ENCODE measurements at places on chromosomes 7 and 10.

DNA sequence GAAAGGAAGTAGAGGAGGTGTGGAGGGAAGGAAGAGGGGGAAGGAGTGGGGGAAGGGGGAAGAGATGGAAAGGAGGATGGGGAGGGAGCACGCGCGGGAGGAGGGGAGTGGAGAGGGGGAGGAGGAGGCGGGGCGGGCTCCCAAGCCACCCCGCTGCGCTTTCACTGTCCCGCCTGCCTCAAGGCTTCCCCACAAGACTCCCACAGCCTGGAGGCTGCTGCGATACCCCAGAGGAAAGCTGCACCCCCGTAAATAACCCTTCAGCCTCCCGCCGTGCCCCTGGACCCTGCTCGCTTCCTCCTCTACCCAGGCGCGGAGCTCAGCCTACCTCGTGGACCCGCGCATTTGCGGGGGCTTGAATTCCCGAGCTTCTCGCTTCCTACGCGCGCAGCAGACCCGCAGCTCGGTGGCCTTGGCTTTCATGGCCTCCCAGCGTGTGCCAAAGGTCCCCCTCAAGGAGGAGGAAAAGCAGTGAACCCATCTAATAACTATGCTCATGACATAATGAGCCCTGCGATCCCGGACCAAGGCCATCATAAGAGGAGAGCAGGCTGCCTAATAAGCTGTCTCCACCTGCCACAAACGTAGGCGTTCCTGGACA lies at the start of gene C10orf67:
Gene C10orf67, minus strand, starts transcription at position 557 of the 601 bp plus-strand sequence. Its CDS starts 23 bp downstream, at position 534.
- peak; percentile 79 for DNase-seq

- DNase-seq, result no peak
Observed at GRCh38 chr7:1463676-1464223, 4.5 kb upstream of the MICALL2 start.

GRCh38 chr7:55546814-55547213 lies 25.5 kb downstream of the VOPP1 start:
- DNase-seq, result peak; percentile 95

DNA sequence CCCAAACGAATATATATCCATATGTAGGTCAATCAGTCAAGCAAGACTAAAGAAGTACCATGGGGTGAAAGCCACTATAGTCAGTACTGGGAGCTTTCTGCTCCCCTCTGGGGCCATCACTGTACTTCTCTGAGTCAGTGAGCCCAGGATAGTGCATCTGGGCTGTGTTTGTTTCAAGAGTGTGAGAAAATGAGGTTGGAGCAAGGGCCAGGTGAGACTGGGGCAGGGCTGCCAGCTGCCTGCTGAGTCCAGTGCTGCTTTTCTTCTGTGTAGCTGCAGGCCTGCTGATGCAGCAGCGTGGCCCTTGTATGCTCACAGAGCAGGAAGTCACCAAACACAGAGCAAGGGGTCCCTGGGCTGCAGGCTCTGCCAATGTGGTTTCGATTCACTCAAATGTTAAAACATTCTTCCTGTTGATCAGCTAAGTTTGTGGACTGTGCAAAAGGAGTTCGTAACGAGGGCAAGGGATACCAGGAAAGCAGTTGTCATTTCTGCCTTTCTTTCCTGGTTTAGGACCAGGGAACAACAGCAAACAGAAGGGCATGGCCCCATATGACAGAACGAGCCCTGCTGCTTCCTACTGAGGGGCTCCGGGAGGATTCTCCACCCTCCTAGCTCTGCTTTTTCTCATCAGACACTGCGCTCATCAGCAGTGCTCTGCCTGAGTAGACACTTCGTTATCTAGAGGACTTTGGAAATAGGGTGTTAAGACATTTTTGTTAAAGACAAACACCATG lies 65.4 kb upstream of the TNS3 start:
- DNase-seq, result no peak

DNA sequence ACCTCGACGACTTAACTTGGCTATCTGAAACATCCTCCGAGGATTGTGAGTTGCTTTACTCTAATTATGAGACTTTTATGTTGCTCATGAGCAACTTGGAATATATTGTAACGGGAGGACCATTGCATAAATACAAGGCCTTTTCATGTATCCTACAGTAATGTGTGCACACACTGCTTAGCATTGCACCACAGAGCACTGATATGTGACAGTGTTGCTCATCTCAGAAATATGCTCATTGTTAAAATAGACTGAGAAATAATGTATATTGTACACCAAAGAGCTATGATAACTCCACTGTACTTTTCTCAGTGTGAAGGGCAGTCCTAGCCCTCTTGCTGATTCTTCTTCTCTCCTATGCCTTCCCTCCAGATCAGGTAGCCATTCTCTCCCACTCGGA lies 102.8 kb upstream of the CDK13 start:
- no peak for DNase-seq

DNA sequence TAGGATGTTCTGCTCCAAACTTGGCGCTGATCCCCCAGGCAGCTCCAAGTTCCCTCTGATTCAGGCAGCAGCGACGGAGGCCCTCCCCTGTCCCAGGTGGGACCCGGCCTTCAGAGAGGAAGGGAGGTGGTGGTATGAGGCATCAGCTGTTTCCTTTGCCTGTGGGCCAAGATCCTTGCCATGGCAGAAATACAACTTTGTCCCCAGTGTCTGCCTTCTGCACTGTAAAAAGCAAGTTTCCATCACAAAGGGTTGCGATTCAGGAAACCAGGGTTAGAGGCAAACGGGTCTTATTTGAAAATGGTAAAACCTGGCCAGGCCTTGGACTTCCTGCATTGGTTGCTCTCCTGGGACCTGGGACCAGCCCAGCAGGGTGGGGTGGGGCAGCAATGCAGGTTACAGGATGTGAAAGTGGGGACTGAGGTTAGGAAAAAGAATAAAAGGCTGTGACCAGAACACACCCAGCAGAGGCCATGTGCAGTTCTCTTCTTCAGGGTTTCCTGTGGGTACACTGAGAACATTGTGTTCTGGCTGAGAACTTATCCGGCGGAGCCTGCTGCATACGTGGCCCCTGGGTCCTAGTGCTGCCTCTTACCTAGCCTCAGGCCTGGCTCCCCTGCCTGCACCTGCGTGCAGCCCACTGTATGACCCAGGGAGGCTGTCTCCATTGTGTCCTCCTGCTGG lies 25.1 kb upstream of the DDIT4 start:
- no peak for DNase-seq

DNA sequence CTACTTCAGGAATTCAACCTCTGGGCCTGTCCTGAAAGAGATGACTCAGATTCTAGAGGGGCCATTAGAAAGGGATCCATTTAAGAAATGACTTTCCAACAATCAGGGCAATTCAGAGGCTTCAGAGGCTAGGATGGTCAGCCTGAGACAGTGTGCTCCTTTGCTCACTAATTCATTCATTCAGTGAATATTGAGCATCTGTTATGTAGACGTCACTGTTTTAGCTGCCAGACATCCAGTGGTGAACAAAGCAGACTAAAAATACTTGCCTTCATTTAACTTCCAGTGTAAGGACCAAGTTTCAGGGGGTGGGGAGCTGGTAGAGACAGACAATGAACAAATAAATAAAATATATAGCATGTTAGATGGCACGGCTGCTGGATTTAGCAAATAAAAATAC lies 1.6 kb downstream of the KIAA1217 start:
- no peak for DNase-seq

GRCh38 chr10:87685832-87686574 lies 26.3 kb downstream of the PAPSS2 start:
- DNase-seq, result no peak

DNA sequence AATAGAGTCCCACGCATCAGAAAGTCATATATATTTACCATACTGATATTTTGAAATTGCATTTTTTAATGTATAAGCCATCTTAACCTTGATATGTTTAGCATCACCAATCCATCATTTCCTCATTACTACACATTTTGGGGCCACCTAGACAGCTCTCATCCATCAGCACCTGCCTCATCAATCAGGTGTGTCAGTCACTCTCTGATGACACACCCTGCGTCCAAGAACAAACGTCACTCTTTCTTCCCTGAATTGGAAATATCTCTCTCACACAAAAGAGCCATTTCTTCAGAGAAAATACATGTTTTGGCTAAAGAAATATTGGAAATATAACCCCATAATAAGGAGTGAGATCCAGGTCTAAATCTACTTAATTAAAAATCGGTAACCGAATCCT lies 38.9 kb upstream of the RSU1 start:
- no peak for DNase-seq

DNA sequence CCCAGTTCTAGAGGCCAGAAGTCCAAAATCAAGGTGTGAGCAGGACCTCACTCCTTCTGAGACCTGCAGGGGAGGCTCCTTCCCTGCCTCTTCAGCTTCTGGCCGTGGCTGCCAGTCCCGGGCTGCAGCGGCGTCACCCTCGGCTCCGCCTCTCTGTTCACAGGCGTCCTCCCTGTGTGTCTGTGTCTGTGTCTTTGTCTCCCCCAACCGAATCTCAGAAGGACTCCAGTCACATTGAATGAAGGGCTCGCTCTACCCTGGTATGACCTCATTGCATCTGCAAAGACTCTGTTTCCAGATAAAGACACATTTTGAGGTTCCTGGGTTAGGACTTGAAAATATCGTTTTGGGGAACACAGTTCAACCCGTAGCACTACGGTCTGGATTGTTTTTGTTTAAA lies 33.1 kb upstream of the GALNT11 start:
- DNase-seq, result no peak

- DNase-seq, result no peak
Observed at GRCh38 chr7:129168231-129169021, 20.0 kb upstream of the SMO start.

GRCh38 chr7:97021747-97022490 lies 2.7 kb downstream of the DLX5 start:
- no peak for DNase-seq

- no peak for DNase-seq
Observed at GRCh38 chr7:12066521-12066920, 144.6 kb upstream of the TMEM106B start.

- DNase-seq, result no peak
Observed at GRCh38 chr7:2084781-2085505, 147.8 kb downstream of the MAD1L1 start.

DNA sequence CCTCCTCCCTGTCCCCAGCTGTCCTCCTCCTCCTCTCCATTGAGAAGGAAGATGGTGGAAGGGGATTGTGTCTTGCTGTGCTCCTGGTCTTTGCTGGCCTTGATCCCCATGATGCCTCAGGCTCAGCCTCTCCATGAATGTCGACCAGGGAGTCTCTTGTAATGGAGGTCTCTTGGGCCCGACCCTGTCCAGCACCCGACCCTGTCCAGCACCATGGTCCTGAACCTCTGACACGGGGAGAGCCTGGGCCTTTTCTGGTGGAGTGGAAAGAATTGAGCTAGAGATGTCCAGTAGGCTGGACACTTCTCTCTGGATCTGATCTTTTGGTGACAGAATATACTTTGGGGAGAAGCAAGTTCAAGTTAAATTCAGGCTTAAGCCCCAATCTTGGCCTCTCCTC lies 42.3 kb upstream of the HMX3 start:
- DNase-seq, result no peak

DNA sequence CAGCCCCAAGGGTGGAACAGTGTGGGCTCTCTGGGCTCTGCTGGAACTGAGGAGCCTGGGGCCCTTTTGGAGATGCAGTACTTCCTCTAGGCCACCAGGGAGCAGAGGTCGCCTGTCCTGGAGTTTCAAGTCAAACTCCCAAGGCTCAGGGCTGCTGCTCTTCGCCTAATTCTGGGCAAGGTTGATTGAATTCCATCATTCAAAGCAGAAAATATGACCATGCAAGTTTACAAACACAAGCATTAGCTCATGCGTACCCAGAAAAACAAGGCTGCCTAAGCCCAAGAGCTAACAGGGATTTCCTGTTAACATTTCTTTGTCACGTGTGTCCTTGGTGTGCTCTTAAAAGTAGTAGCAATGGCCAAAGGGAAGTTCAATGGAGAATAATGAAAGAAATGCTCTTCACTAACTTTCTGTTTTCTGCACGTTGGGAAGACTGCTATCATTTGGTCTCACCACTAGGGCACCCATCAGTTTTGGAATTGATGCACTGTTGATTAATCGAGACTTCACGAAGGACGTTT lies 20.1 kb downstream of the LDB3 start:
- DNase-seq, result no peak

DNA sequence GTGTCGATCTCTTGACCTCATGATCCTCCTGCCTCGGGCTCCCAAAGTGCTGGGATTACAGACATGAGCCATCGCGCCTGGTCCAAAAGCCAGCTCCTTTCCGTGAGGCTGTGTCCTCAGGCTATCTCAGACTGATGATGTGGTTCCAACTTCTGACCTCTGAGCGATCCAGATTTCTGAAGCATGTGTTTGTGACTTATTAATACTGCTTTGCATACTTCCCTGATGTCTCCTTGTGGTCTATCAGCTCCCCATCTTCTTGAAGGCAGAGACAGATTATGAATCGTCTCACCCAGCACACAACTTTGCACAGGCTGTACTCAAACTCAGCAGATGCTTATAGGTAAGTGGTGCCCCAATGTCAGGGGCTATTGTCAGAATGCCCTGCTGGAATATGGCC lies 2.0 kb upstream of the PLPP4 start:
- DNase-seq, result no peak

- DNase-seq, result no peak
Observed at GRCh38 chr7:100085515-100085914, 3.3 kb upstream of the COPS6 start.

DNA sequence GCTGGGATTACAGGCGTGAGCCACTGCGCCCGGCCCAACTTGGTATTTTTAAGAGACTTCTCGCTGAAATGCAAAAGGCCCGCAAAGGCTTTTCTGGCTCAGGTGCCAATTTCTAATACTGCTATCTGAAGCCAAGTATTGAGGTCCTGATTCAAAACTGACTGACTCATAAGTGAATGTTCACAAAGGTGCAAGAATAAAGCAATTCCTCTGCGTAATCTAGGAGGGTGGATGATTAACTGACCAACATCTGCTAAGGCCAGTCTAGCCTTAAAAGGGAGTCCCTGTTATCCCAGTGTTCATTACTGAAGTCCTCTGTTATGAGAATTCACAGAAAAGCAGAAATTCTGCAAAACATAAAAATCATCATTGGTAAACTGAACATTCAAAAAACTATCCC lies 111.4 kb downstream of the SRPK2 start:
- no peak for DNase-seq

DNA sequence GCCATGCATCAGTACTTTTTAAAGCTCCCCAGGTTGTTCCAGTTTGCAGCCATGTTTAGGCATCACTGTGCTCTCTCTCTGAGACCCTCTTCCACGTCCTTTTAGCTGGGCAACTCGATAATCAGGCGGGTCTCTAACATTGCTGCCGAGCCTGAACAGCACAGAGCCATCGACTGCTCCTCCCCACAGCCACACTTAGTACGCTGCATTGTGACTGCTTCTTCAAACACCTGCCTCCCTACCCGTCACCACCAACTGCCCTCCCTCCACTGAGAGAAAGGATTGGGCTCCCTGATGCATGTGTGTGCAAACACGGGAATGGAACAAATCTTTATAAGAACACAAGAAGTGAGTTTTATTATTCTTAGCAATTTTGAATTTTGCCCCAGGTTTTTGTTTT lies 11.4 kb upstream of the TACR2 start:
- no peak for DNase-seq

- no peak for DNase-seq
Observed at GRCh38 chr10:31920538-31920937, 8.1 kb downstream of the ARHGAP12 start.

- DNase-seq, result no peak
Observed at GRCh38 chr10:129513312-129513711, 46.3 kb downstream of the MGMT start.

DNA sequence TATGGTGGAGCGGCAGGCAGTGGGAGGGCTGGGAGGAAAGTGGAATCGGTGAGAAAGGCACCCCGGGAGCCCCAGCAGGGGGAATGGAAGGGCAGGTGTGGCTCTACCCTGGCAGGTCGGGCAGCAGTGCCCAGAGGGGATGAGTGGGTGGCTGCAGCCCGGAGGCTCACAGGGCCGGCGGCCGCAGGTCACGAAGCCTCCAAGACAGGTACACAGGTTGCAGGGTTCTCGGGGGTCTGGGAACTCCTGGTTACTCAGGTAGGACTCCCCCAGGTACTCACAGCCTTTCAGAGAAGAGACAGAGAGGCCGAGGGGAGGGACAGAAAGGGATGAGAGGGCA lies 21.8 kb downstream of the KCP start:
- DNase-seq, result no peak

All from retinal pigment epithelial cell (primary cell).